ENCODE measurements at places on chromosomes 3 and 15. TPM values are rescaled to one million over a fixed set of nuclear protein-coding genes. Genes with fewer than 3 reads are reported as not detected.

The SLC12A1 gene
- not detected for total RNA-seq

DNA sequence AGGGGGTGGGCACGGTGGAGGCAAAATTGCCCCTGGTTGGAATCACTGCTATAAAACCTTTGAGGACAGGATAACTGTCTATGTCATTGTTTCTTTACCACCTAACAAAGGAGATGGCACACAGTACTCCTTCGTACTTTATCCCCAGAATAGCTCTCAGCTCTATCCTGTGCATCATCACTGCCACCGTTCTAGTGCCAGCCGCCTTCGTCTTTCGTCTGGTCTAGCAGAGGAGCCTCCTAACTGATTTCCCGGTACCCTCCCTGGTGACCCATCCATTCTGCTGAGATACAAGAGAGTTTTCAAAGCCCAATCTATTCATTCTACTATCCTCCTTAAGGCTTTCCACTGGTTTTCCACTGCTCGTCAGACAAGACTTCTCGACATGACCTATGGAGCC is 67.9 kb upstream of the PRICKLE2 start:
- no peak for DNase-seq

DNA sequence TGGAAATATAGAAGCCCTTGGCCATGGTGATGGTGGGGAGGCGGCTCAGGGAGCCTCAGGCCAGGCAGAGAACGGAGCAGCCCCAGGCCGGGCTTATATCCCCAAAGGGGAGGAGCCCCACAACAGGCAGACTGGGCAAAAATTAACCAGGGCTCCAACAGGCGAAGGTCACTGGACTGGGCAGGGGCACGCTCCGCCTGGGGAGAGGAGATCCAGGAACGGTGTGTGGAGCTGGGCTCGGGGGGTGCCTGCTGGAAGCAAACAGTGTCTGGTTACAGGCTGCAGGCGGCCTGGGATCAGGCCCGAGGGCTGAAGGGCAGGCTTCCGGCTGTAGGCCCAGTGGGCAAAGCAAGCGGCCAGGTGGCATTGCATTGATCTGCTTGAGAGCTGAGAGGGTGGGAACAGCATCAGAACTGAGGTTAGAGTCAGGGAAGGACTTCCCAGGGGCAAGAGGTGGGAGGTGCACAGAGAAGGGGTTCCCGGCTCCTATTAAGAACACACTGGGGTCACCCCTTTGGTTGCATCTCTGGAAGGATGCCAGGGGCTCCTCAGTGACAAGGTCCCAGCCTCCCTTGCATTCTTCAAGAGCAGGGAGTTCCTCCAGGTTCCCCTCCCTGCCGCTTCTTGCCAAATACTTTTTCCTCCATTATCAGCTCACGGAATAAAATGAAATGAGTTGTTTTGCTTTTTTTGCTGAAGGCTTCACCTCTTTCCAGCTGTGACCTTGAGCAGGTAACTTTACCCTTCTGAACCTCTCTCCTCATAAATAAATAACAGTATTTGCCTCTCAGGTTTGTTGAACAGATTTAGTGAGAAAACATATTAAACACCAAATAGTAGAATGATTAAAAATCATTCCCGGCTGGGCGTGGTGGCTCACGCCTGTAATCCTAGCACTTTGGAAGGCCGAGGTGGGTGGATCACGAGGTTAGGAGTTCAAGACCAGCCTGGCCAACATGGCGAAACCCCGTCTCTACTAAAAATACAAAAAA is 7.8 kb downstream of the ANPEP start:
- no peak for DNase-seq

- peak; percentile 78 for DNase-seq
Observed at GRCh38 chr15:65638681-65639089, 16.9 kb downstream of the SLC24A1 start.

DNA sequence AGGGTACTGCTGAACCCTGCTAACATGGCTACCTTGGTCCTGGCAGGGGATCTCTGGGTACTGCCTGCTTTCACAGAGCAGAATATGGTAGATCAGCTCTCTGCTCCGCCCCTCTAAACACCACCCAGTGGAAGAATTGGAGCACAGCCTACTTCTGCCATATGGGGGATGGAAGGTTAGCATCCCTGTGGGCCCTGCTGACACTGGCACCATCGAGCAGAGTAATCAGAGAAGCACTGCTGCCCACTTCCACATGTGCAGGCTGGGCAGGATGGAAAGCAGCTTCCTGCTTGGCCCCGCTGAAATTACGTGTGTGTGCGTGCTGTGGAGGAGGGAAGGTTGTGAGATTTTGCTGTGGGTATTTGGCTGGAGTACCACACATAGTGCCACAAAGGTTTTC is 24.8 kb downstream of the CCR1 start:
- DNase-seq: no peak

The OXTR gene
- 68.4 TPM for total RNA-seq

GRCh38 chr15:70478251-70478990 is 284.9 kb downstream of the UACA start:
- DNase-seq: no peak

The SI gene
- not detected for total RNA-seq

The MEX3B gene
- 4.1 TPM for total RNA-seq

The KLHL24 gene
- total RNA-seq: 15.1 TPM

GRCh38 chr15:58401991-58402649 is 29.7 kb upstream of the LIPC start:
- DNase-seq: no peak

GRCh38 chr3:135447483-135447882 is 518.0 kb upstream of the PPP2R3A start:
- DNase-seq: no peak

GRCh38 chr15:75008221-75008625 is 12.9 kb downstream of the SCAMP5 start:
- no peak for DNase-seq

DNA sequence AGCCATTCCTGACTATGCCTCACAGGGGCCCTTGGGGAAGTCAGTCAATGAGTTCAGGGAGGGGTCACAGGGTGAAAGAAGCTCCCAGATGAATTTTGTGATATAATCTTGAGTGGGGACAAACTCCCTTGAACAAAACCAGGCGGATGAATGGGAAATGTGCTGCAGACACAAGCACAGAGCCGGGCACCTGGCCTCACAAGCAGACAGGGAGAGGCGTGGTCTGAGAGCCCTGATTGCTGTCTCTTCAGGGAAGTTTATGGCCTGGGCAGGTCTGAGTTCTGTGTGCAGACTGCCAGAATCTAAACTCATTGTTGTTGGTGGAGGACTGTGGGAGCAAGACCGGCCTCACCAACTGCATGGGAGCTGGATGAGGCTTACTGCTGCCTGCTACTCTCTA is 591.8 kb downstream of the EPHA3 start:
- DNase-seq: no peak

DNA sequence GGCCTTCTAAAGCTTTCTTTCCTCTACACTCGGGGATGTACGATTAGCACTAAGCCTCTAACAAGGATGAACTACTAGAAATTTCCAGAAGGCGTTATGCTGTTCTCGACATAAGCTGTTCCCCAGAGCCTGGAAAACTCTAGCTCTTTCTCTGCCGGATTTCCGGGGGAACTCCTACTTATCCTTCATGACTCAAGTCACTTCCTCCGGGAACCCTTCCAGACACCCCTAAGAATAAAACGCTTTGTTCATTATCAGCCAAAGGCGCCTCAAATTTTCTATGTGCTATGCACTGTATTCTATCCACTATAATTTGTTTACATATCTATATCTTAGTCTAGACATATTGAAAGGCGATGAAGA is 455 bp upstream of the SNAP23 start:
- peak; percentile 82 for DNase-seq

DNA sequence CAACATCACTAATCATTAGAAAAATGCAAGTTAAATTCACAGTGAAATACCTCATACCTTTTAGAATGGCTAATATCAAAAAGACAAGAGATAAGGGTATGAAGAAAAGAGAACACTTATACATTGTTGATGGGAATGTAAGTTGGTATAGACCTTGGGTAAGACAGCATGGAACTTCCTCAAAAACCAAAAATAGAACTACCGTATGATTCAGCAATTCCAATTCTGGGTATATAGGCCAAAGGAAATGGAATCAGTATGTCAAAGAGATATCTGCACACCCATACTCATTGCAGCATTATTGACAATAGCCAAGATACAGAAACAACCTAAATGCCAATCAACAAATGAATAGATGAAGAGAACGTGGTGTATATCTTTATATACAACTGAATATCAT is 166.8 kb upstream of the LRRN1 start:
- no peak for DNase-seq

GRCh38 chr3:59839810-59840515 is 790.1 kb upstream of the CFAP20DC start:
- no peak for DNase-seq

The ADAMTS17 gene
- total RNA-seq: not detected

- no peak for DNase-seq
Observed at GRCh38 chr3:102084704-102085103, 235.4 kb downstream of the NFKBIZ start.

GRCh38 chr3:158718490-158719170 is 13.6 kb downstream of the RARRES1 start:
- peak; percentile 100 for DNase-seq

- DNase-seq: peak; percentile 95
Observed at GRCh38 chr3:124845406-124845805, 41.8 kb downstream of the ITGB5 start.

DNA sequence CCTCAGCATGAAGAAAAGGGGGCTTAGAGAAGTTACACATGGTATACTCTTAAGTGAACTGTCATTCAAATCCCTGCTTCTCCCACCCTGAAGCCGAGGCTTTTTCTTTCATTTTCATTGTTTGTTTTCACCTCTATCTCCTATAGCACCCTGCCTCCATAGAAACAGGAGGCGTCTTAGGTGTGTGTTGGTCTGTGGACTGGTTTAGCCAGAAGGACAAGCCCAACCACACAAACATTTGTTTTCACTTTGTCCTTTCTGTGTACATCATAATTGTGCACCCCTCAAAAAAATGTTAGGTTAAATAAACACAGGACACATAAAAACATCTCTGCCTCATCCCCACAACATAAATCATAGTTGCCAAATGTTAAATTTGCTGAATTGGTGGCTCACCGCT is 73.3 kb upstream of the UBE2E2 start:
- DNase-seq: peak; percentile 55

DNA sequence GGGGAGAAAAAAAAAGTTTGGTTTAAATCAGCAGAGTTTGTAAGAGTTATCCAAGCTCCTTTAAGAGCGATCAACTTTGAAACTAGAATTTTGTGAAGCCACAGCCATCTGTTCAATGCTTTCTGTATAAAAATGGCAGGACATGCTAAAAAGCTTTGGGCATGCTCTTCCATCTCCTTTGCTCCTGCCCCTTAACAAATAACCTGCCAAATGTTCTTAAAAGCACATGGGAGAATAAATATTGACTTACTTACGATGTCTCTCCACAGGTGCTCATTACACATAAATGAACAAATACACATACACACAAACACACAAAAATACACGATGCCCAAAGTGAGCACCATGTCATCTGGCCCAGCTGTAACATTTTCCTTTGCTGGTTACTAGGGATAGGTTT is 211.8 kb upstream of the DPH6 start:
- no peak for DNase-seq

DNA sequence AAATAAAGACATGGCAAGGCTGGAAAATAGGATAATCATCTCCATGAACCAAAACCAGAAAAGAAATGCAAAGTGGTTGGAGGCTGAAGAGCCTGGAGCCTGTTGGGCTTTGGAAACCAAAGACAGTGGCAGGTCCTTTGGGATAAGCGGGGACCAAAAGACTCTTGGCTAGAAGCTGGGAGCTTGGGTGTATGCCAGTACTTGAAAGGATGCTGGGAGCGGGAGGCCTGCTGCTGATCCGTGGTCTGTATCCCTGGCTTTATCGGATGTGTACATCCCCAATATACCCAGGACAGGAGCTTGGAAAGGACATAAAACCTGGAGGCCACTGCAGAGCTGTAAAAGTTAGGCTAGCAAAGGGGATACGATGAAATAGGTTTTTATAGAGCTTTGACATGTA is 1.3 kb upstream of the CHRNB4 start:
- no peak for DNase-seq

DNA sequence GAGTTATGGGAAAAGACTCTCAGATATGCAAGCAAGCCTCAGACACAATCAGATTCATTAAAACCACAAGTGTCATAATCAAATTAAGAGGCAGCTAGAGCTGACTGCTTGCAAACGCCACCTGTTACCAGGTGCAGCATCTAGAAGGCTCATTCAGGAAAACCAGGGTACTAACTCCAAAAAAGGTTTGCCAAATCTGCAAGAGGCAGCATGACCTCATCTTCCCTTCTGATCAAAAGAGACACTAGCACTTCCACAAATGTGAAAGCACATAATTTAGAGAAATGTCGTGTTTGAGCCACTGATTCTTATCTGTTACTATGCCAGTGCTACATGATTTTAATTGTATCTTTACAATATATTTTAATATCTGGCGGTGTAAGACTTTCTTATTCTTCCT is 123.3 kb upstream of the NANOGP8 start:
- no peak for DNase-seq

GRCh38 chr3:123818921-123819429 is 65.2 kb downstream of the MYLK start:
- peak; percentile 98 for DNase-seq

The SMARCC1 gene
- total RNA-seq: 33.5 TPM

DNA sequence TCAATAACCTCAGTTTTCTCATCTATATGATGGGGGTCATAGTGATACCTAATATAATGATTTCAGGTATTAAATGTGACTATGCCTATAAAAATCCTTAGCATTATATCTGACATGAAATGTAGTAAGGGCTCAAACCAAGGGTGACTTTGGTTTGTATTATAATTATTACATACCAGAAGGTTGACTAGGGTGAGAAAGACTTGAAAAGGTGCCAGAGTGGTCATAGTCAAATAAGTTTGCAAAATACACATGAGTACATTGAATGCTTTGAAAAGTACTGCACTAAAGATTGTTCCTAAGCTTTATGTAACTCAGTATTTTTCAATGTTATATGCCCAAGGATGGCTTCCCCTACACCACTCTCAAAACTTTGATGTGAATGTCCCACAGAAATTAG is 297.2 kb downstream of the ARPP21 start:
- peak; percentile 39 for DNase-seq

DNA sequence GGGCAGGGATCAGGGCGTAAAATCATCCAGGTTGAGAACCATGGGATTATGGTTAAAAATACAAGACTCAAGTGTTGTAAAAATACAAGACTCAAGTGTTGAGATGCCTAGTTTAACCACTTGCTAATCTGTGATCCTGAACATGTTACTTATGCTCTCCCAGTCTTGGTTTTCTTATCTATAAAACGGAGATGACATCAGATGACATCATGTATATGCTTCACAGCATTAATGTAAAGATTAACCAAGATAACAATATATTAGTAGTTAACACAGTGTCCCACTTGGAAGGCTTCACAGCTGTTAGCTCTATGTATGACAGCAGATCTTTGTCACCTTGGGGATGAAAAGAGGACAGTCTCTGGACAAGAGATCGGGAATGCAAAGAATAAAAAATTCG is 96.2 kb downstream of the PRICKLE2 start:
- no peak for DNase-seq

DNA sequence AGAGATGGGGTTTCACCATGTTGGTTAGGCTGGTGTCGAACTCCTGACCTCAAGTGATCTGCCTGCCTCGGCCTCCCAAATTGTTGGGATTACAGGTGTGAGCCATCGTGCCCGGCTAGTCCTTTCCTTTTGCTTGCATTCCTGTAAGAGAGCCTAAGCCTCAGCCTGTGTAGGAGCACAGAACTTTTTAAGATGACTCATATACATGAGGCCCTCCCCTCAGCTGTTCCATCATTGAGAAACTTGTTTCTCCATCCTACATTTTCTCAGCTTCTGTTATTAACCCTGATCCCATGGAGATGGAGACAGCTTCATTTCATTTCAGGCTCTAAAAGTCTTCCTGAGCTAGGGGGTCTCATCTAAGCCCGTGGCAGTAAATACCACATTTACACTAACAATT is 123.3 kb downstream of the PLOD2 start:
- DNase-seq: no peak
